ENCODE measurements at places on chromosomes 13 and 19.
A peak's percentile ranks its signal among the peaks of the same experiment; 100 is the strongest.

- no peak for DNase-seq
These were observed 278.0 kb downstream of the FGF9 start for GRCh38 chr13:21948769-21949474.

- no peak for DNase-seq
These were observed 34.9 kb upstream of the FLT1 start for GRCh38 chr13:28529836-28530235.

- no peak for DNase-seq
These were observed 15.0 kb downstream of the MYO9B start for GRCh38 chr19:17090583-17090982.

- no peak for DNase-seq
These were observed 102.6 kb upstream of the RNF113B start for GRCh38 chr13:98279473-98280175.

DNA sequence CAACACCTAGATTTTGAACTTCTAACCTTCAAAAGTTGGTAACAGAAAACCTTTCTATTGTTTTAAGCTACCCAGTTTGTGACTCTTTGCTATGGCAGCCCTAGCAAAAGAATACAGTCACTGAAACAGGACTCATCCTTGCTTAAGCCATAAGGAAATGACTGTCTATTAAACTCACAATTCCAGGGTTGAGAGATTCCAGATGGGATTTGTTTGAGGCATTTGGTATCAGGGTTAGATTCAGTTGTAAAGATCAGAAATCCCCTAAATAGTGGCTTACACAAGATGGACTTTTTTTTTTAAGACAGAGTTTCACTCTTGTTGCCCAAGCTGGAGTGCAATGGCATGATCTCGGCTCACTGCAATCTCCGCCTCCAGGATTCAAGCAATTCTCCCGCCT lies 41.1 kb upstream of the RGCC start:
- no peak for DNase-seq

- no peak for DNase-seq
These were observed 18.6 kb downstream of the SCEL start for GRCh38 chr13:77554069-77554468.

DNA sequence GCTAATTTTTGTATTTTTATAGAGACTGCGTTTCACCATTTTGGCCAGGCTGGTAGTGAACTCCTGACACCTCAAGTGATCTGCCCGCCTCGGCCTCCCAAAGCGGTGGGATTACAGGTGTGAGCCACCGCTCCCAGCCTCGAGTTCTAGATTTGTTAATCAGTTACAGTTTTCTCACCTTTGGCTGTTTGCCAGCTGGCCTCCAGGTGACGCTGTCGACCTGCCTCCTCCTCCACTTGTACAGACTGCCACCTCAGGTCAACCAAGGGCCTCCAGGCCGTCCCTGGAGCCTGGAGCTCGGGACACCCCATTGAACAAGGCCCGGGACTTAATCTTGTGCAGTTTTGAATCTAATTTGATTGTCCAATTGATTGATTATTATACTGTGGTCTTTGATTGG lies 45.5 kb downstream of the IER2 start:
- DNase-seq = no peak

DNA sequence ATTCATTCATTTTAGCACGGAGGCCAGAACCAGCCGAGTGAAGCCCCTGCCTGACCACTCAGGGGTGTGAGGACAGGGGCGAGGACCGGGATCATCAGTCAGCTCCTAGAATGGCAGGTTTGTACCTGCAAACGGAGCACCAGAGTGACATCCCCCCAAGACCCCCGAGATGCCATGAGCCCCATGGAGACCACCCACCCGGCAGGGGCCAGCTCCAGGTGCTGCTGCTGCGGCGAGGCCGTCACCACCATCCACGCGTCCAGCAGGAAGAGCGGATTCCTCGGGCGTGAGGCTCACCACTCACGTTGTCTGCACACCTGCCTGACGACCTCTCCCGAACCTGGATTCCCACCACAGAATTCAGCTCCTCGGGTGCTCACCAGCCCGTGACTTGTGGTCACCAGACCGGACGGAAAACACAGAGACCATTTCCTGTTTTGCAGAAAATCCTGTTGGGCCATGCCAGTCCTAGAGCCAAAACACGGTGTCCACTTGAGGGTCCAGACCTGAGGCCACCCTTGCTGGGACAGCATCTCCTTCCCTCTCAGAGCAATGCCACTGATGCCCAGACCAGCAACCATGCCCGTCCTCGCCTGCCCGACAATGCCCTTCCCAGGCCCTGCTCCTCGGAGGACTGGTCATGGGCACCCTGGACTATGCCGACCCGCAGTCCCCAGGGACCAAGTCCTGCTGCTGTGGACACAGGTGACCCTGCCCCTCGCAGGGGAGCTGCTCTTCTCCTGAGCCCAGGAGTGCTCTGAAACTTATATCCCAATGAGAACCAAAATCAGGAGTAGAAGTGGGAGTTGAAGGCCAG lies 74.2 kb downstream of the RASA3 start:
- DNase-seq = peak; percentile 52

DNA sequence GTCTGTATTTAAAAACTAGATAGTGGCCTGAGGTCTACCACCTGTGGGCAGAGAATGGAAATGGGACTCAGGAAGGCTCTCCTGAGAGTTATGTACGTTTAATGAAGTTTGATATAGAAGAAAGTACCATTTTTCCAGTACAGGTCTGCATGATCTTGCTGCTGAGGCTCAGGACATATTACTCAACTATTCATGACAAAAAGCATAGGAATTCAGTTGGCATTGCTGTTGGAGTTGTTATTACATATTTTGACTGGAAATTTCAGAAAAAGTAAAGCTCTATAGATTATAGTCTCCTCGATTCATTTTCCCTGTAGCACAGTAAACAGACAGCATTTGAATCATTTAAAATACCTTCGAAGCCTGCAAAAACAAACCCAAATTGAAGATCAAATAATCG lies 469.8 kb downstream of the DCT start:
- no peak for DNase-seq

GRCh38 chr13:73935991-73936390 lies 198.2 kb downstream of the KLF12 start:
- DNase-seq = peak; percentile 32

GRCh38 chr19:56637976-56638555 lies 4.9 kb upstream of the SMIM17 start:
- peak; percentile 47 for DNase-seq

DNA sequence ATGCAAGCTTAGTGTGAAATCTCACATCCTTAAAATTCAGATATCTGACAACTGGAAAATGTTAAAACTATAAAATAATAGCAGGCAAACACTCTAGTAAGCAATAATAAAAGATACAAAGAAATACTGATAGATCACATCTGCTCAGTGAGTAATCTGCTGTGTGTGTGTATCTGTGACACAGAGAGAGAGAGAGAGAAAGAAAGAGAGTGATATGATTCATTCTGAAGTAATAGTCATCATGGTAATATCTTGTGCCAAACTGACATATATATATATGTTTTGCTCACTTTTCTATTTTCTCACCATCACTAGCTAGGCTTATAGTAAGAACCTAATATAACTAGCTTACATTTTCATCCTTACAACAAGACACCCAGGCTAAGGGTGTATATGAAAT lies 288.0 kb upstream of the SLITRK6 start:
- DNase-seq = no peak

DNA sequence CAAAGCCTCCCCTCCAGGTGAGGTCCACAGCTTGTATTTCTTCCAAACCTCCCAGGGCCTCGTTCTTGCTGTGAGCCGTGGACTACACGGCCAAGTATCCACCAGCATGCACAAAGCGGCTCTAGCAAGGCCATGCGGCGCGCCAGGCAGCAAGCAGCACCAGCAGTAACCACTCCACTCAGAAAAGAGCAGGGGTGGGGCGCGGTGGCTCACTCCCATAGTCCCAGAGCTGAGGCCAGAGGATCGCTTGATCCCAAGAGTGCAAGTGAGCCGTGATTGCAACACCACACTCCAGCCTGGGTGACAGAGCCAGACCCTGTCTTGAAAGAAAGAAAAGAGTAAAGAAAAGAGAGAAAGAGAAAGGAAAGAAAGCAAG lies 4.7 kb downstream of the CCDC8 start:
- DNase-seq = no peak

All from dermis microvascular lymphatic vessel endothelial cell (primary cell).